ENCODE measurements at places on chromosomes 2 and 18. TPM values are rescaled to one million over a fixed set of nuclear protein-coding genes. Genes with fewer than 3 reads are reported as not detected.

The CIDEA gene
- not detected for total RNA-seq

The COLEC11 gene
- total RNA-seq: 0.40 TPM

The PLCD4 gene
- 0.90 TPM for total RNA-seq

The ENOSF1 gene
- total RNA-seq: 25.1 TPM

The ATP6V1B1 gene
- total RNA-seq: 2.0 TPM

The SCYGR4 gene
- not detected for total RNA-seq

The KIDINS220 gene
- total RNA-seq: 14.9 TPM

The RPL37A gene
- 5,049 TPM for total RNA-seq
